Activated T-helper 1 cell treated with Interleukin-2 at 50 U/mL for 16 hours (primary cell): ENCODE measurements at places on chromosomes 3 and 15.

GRCh38 chr15:67472957-67473356 lies 48.0 kb upstream of the C15orf61 start:
- no peak for DNase-seq

GRCh38 chr3:111963424-111963823 lies 15.4 kb upstream of the ABHD10 start:
- no peak for DNase-seq

GRCh38 chr3:176075491-176075890 lies 1121.8 kb downstream of the TBL1XR1 start:
- no peak for DNase-seq

DNA sequence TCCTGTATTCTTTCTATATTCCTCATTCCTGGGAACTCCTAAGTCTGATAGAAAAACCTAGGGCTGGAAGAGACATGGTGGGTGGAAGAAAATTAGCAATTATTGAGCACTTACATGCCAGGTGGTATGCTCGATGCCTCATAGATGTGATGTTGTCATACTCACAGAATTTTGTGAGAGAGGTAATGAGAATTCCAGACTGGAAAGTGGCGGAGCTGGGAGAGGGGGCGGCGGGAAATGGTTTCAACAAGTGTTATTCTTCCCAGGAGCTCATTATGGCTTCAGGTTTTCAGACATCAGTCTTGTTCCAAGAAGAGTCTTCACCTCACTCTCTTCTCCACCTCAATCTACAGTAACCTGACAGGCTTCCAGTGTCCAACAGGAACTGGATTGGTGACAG lies 16.2 kb downstream of the TIMP4 start:
- DNase-seq: no peak

GRCh38 chr3:144912968-144913367 lies 941.3 kb downstream of the DIPK2A start:
- DNase-seq: no peak

DNA sequence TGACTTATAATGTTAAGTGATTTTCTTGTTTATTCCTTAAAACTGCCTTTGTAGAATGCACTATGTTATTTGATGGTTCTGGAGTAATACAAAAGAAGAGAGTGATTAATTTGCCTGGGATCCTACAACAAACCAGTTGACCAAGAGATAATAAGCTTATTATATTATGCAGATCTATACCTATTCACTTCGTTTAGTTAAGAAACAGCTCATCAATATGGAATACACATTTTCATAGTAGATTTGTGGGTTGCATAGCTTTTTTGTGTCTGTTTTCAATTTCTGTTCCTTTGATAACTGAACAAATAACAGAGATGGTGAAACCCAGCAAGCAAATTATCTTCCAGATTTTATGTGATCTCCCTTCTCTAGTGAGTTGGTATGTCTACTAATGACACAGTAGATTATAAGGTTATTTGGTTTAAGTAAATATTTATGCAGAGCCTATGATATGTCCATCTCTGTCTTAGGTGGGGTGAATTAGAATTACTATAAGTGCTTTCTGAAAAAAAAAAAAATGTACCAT lies 443.3 kb upstream of the TPRG1 start:
- DNase-seq: no peak

DNA sequence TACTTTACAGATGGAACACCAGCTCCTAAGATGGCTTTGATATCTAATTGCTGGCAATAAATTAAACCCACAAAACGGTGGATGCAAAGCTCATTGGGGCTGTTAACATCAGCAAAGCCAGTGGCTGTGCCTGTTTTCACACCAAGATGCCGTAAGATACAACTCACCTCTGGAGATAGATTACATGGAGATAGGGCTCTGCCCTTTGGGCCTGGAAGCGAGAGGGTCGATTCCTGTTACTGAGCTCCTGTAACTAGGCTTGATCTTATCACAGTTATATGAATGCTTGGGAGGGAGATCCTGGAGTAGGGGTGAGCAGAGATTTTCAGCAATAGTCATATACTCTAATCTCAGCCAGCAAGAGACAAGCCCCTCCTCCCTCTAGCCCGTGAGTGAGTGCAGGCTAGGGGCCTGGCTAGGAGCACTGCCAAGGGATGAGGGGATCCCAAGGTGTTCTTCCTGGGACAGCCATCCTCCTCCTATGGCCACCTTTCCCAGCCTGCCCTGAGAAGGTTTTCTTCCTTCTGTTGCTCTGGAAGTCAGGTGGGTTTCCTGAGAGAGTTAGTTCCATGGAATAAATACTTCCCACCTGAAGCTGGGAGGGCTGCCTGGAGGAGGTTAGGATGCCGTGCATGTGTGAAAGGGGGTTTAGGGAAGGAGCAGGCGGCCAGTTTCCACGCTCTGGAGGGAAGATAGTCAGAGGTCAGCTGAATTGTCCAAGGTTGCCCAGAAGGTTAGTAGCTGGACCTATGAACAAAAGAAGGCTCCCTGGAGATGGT lies 18.1 kb upstream of the DOCK3 start:
- no peak for DNase-seq
